ENCODE measurements at places on chromosomes 13 and 19.

DNA sequence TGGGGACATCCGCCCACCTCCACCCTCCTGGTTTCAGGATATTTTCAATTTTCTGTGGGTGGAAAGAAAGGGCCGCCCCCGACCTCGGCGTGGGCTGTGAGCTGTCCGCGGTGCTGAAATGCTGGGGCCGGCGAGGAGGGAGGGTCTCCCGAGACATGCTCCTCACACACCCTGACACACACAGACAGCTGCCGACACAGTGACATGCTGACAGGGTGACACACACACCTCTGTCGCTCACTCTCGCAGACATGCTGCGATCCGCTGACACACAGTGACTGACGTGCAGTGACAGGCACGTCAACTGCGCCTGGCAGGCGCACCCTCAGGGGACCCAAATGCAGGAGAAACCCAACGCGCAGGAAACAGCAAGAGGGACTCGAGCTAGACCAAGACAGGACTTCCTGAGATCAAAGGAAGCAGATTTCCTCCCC, 25.1 kb upstream of the MEIS3 start:
- DNase-seq: no peak

- DNase-seq: no peak
These were observed 113.1 kb downstream of the PAN3 start for GRCh38 chr13:28251466-28251865.

DNA sequence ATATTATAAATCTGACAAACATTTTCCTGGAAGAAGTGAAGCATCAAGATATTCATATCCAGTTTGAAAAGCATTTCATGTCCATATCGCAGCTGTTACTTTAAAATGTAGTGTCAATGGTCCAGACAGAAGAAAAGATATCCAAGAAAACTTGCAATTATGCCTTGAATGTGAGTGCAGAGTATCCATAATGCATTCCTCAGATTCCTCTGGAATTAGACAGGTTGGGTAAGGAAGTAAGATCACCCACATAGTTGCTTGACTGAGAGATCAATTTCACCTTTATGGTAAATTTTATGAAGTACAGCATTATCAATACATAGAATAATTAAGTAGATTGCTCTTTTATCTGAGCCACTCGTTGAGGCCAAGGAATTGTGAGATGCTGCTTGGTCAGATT, 327.0 kb upstream of the SLITRK5 start:
- no peak for DNase-seq

DNA sequence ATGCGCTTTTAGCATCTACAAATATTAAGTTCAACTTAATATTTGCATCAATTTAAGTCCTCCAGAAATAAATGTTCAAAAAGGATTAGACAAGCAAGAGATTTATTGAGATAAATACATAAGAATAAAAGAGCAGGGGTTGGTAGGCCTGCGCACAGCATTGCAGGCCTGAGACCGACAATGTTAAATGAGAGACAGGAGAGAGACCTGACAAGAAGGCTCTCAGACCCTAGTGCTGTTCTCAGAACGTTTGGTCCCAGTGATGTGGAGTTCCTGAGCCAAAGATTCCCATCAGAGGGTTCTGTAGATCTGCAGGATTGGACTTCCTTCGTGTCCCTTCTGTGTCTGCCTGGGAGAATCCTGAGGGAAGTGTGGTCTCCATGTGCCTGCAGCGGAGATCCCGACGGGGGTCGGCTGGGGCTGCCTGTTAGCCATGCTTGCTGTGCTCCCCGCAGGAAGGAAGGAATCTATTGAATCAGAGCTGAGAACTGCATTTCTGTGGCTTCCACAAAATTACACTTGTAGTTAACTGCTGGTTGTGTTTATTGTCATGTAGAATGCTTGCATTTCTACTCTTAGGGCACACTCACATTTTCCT, 369.9 kb upstream of the SLC10A2 start:
- DNase-seq: no peak

DNA sequence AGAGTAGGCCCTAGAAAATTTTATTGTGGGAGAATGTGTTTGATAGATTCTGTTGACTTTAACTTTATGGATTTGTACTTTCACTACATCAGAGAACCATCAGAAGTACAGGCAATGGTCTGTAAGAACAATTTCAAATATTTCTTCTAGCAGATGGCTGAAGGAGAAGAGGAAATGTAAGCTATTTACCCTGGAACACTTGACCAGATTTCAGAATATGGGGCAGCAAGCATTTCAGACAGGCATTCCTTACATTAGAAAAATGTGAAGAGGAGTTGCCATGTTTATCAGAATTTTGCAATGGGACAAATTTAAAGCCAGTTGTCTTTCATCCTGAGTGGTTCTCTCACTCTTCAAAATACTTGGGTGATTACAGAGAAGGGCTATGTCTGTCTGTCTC, 7.5 kb downstream of the FRY start:
- DNase-seq: no peak

- DNase-seq: no peak
These were observed 11.9 kb downstream of the KLF2 start for GRCh38 chr19:16336571-16336970.

GRCh38 chr19:15110418-15110815, 3.2 kb downstream of the SYDE1 start:
- no peak for DNase-seq

DNA sequence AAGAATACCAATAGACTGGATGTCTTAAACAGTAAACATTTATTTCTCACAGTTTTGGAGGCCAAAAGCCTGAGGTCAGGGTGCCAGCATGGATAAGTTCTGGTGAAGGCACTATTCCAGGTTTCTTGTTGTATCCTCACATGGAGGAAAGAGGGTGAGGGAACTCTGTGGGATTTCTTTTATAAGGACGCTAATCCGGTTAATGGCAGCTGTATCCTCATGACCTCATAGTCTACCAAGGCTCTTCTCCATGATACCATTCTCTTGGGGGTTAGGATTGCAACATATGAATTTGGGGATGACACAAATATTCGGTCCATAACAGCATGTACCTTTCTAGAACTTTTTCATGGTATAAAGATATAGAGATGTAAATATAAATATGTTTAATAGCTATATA, 412.0 kb downstream of the LMO7 start:
- no peak for DNase-seq

DNA sequence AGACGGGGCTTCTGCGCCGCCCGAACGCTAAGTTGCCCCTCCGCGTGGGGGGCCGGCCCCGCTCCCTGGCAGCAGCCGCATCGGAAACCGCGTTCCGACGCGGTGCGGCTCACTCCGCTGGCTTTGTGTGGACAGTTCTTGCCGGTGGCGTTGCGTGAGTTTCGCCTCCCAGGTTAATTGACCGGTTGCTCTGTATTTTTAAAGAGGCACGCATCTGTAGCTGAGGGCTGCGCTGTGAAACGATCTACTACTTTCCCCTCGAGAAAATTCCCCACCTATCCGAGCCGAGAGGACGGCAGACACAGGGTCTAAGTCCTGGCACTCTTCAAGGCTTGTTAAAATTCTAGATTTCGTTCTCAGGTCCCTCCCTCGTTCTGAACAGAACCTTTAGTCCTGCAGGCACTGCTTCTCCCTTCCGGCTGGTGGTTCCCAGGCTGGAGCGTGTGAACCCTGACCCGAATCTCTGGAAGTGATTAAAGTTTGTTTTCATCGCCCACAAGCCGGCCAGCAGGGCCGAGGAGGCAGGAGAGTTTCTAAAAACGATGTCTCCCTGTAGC, 933 bp downstream of the ARHGEF7 start:
- no peak for DNase-seq

GRCh38 chr19:7213628-7214323, 80.4 kb downstream of the INSR start:
- no peak for DNase-seq

GRCh38 chr19:56144376-56144775, 3.3 kb downstream of the ZNF444 start:
- no peak for DNase-seq

DNA sequence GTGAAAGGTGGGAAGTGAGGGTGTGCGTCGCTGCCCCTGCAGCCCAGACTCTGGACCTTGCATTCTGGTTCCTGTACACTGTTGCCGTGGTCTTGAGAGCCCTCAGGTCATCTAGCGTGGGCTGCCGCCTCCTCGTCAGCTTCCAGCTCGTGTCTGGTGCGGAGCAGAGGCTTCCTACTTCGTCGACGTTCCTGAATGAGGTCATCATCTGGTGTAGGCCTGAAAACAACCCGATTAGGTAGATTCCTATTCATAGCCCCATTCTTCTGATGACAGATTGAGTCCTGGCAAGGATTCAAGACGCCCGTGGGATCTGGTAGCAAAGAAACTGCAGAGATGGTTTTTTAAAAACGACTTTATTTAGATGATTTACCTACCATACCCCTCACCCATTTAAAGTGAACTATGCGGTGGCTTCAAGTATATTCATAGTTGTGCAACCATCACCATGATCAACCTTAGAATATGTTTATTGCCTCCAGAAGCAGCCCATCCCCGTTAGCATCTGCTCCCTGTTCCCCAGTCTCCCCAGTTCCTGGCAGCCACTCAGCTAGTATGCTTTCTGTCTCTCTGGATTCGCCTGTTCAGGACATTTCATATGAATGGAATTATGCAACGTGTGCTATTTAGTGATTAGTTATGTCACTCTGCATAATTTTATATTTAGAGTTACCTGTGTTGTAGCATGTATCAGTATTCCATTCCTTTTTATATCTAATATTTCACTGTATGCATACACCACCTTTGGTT, 13.8 kb downstream of the NAXD start:
- no peak for DNase-seq

- DNase-seq: no peak
These were observed 1033.5 kb upstream of the SLC10A2 start for GRCh38 chr13:104099750-104100149.

DNA sequence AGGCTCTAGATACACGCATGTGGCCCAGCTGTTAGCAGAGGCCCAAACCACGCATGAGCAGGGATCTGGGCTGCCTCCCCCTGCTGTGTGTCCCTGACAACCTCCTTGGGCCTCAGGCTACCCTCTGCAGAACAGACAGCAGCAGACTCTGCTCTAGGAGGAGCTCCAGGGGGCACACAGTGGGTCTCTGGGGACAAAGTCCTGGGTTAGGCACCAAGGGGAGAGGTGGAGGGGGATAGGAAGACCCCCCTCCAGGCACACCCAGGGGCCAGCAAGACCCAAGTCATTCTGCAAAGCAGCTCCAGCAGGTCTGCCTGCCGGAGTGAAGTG, 8.0 kb downstream of the TINCR start:
- no peak for DNase-seq

DNA sequence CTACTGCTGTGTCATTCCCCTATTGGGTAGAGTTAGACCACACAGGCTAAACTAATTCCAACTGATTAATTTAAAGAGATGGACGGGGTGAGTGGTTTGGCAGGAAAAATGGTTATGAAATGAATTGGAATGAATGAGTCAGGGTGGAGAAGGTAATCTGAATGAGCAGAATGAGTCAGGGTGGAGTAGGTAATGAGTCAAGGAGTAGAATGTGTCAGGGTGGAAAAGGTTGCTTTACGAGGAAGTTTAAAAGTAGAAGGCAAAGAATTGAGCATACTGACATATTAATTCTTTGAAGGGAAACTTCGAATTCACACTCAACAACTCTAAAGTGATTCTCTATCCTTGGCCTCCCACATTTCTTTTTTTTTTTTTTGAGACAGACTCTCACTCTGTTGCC, 12.7 kb upstream of the ZNF121 start:
- no peak for DNase-seq

- DNase-seq: no peak
These were observed at the start of gene C13orf46 for GRCh38 chr13:113973218-113974164. Gene C13orf46 (minus strand): TSS chr13:113974076. CDS start chr13:113973997, 79 bp downstream.

Measured in progenitor cell of endocrine pancreas (in vitro differentiated cells).